ENCODE measurements at places on chromosomes 12 and 14.
A peak's percentile ranks its signal among the peaks of the same experiment; 100 is the strongest.

- DNase-seq, result no peak
These were observed 296.5 kb downstream of the GALC start for GRCh38 chr14:87696485-87696884.

DNA sequence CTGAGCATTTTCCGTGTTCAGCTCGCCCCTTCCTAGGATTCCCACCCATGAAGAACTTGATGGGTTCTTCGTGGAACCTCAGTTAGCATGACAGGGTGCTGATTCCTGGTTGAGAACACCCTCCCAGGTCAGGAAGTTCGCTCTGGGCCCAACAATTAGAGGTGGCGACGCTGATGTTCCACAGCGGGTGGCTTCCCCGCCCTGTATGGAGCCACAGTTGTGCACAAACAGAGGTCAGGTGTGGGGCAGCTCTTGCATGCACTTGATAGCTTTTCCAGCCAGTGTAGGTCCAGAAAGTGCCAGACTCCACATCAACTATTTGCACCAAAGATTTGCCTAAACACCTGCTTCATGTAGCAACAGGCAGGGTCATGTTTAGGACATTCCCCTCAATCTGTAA, 788.2 kb downstream of the MED13L start:
- DNase-seq, result no peak

GRCh38 chr12:169528-170370, 44.2 kb downstream of the SLC6A12 start:
- no peak for DNase-seq

DNA sequence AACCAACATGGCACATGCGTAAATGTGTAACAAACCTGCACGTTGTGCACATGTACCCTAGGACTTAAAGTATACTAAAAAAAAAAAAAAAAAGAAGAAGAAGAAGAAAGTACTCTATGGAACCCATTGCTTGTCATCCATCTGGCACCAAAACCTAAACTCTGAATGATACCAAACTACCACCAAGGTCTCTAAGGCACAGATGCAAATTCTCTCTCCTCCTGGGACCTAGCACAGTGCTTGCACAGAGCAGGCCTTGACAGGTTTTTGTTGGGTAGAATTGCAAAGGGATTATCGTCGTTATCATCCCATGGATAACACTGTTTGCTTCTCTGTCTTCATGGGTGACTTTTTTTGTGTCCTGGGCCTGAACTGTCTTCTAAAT, 13.2 kb upstream of the LGALS3 start:
- DNase-seq, result no peak

DNA sequence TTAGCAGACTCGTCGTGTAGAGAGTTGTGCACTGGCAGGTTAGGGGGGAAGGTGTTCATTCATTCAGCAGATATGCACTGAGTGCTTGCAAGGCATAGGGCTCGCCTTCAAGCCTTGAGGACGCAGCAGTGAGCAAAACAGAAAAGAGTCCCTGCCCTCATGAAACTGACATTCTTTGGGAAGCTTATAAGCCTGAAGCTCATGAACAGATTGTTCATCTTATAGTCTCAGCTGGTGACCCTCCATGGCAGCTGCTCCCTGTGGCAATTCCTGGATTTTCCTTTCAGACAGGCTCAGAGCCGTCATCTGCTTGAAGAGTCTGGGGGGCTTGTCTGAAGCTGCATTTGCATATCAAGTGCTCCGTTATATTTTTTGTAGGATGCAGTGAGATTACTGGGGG, 148.4 kb downstream of the PRKCH start:
- DNase-seq, result no peak

DNA sequence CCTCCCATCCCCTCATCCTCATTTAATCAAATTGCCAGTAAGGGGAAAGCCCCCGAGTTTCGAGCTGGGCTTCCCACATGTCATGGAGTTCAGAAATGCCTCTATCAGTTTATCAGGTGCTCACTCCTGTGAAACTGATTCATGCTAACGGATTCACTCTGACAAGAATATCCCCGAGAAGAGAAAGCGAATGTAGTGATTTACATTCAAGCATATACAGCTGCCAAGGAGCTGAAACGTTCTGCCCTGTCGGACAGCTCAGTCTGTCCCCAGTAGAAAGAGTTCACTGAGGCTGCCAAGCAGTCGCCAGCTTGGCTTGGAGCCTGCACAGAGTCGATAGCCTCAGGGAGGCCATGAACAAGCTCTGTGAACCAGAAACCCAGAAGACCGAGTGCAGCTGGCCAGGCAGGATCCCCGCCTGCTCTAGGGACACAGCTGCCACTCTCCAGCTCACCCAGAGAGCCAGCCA, 88.4 kb downstream of the TMCC3 start:
- DNase-seq, result peak; percentile 94

DNA sequence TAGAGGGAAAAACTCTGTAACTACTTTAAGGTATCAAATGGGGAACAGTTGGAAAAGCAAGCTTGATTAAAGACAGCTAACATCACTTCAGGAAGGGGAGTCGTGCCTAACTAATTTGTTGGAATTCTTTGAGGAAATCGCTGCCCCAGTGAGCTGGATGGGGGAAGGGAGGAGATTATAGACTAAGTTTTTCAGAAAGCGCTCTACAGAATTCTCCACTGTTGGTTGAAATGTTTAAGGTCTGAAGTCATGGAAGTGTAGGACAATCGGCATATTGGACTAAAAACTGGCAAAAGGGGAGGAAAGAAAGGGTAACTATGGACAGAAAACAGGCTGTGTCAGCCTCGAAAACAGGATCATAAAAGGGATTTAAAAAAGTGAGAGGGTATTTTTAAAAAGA, 229.9 kb upstream of the HMGA2 start:
- DNase-seq, result no peak

DNA sequence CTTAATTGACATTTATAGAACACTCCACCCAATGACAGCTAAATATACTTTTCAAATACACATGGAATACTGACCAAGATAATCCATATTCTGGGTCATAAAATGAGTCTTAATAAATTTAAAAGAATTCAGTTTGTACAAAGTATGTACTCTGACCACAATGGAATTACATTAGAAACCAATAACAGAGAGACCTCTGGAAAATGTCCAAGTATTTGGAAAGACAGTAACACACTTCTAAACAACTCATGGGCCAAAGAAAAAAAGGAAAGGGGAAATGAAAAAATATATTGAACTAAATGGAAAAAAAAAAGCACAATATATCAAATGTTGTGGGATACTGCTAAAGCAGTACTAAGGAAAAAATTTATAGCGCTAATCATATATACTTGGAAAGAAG, 52.0 kb downstream of the CRACR2A start:
- no peak for DNase-seq

GRCh38 chr14:61838661-61839245, 76.5 kb downstream of the SNAPC1 start:
- no peak for DNase-seq

DNA sequence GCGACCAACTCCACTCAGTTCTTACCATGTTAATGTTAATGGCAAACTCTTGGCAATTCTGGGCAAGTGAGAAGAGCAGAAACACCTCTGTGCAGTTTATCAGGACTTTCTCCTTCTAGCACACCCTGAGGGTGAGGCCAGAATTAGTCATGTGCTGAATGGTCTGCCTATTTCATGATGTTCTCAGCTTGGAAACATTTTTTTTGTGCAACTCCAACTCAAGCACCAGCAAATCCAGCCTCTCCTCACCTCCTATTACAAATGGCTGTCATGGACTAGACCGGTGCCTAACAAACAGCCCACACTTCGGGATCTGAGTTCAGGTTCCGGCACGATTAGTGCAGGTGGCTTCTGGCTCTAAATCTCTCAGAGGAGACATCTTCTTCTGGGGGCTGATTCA, 246.0 kb downstream of the ZFP36L1 start:
- DNase-seq, result no peak

- no peak for DNase-seq
These were observed 113.0 kb downstream of the SEC23A start for GRCh38 chr14:38989922-38990546.

GRCh38 chr12:33589576-33590114, 150.0 kb upstream of the SYT10 start:
- no peak for DNase-seq

- no peak for DNase-seq
These were observed 163.5 kb downstream of the CFAP54 start for GRCh38 chr12:96652870-96653269.

GRCh38 chr12:6612652-6613014, 5.5 kb upstream of the CHD4 start:
- no peak for DNase-seq

GRCh38 chr14:99035712-99036610, 236.0 kb downstream of the BCL11B start:
- DNase-seq, result peak; percentile 84

DNA sequence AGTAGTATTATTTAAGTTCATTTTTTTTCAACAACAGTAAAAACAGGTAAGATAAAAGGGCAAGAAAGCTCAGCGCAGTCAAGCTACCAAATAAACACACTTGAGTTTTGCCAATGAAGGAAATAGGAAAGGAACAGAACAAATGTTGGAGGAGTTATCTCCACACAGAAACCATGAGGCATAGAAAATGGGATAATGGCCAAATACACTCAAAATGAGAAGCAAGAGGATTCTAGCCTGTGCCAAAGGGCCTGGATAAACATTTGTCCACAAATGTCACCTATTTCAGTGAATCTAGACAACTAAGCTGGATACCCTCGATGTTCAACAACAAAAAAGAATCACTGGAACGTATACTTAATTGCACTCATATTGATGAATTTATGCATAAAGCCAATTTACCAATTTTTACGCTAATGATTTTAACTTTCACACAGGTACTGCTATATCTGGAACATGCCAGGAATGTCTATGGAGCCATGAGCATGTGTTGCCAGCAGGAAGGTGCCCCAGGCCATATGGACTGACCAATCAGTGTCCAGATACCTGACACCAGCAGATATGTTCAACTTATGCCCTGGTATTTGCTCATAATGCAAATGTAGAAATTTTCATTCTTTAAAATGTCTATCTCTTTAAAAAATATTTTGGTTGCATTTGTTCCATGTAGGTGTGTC, 21.1 kb downstream of the ST8SIA1 start:
- peak; percentile 16 for DNase-seq

GRCh38 chr12:25970082-25970481, 11.6 kb downstream of the RASSF8 start:
- DNase-seq, result no peak

GRCh38 chr12:107288414-107289127, 195.2 kb upstream of the CRY1 start:
- no peak for DNase-seq

GRCh38 chr14:102951034-102951433, 28.6 kb downstream of the AMN start:
- no peak for DNase-seq

- no peak for DNase-seq
These were observed 11.1 kb upstream of the RTL1 start for GRCh38 chr14:100914597-100915021.

GRCh38 chr12:27627123-27627852, 69.0 kb upstream of the REP15 start:
- no peak for DNase-seq

GRCh38 chr12:27486961-27487360, 37.0 kb upstream of the PPFIBP1 start:
- no peak for DNase-seq

- DNase-seq, result no peak
These were observed 65.9 kb downstream of the FOXN3 start for GRCh38 chr14:89351221-89351515.

DNA sequence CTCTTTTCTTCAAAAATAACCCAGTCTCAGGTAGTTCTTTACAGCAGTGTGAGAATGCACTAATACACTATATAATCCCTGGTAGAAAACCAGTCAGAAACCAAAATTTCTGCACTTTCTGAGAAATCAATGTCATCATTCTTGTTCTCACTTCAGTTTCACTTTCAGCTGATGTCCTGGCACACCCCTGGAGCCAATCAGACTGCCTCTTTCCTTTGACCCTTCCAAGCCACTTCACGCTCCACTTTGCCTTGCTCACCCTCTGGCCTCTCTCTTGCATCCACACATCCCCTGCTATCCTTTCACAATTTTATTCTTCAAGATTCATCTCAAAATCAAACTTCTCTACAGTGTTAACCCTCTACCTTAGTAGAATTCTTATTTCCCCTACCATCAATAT, 181.1 kb downstream of the ASCL1 start:
- no peak for DNase-seq
